ENCODE measurements at places on chromosomes 11 and 22.

GRCh38 chr22:37021710-37022482, 2.4 kb downstream of the MPST start:
- peak; percentile 56 for DNase-seq

DNA sequence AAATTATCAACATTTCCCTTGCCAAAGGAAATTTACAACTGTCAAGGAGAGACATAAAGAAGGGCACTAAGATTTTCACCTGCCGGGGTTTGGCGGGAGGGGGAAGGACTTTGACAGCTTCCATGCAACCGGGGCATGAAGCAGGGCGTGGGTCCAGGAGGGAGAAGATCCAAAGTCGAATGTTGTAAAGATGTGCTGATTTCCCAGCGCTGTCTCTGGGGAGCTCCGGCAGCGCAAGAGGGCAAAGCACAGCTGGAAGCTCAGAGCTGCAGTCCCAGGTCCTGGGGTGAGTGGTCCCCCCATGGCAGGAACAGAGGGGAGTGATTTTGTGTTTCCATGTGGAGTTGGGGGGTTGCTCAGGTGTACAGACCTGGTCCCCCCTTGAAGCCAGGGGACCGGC, at the start of gene MS4A10:
Gene MS4A10 (plus strand): TSS at position 198 of the 400 bp plus-strand sequence. CDS start 5,003 bp downstream, outside the sequence.
- no peak for DNase-seq

DNA sequence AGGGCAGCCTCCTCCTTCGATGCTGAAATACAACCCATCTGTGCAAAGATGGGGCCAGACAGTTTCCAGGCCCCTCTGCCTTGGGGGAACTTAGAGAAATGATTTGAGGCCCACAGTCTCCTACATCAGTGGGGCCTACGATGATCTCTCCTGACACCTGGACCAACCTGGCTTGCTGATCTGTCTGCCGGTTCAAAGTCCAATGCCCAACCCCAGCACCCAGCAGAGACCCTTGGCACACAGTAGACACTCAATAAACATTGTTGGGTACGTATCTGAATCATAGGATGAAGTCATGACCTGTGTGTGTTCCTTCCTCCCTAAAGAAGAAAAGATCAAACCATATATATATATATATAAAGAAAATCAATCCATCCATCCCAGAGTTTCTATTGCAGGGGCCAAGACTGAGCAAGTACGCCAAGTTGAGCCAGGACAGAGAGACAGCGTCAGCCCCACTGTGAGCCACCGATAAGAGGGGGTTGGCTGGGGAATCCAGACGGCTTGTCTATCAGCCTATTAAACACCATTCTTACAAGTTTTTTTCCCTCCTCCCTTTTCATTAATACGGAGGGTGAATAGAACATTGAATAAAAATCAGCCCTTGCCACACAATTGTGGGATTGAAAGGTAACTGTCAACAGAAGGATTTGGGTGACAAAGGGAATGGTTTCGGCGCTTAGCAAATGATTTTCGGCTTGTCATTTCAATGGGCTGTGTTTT, 244.1 kb downstream of the MN1 start:
- no peak for DNase-seq

GRCh38 chr11:84437071-84437980, 1151.2 kb upstream of the CCDC90B start:
- peak; percentile 52 for DNase-seq

GRCh38 chr11:59222464-59223060, 9.8 kb upstream of the MPEG1 start:
- DNase-seq = no peak

DNA sequence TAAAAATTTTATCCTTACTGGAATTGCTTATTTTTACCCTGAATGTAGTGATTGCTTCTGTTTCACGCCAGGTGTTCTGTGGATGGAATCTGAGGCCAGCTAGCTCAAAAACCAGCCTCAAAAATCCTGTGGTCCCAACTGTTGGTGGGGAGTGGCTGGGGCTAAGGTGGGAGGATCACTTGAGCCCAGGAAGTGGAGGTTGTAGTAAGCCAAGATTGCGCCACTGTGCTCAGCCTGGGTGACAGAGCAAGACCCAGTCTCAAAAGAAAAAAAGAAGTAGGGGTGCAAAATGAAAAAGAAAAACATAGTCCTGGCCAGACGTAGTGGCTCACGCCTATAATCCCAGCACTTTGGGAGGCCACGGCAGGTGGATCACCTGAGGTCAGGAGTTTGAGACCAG, 27.0 kb upstream of the SLC5A1 start:
- no peak for DNase-seq

DNA sequence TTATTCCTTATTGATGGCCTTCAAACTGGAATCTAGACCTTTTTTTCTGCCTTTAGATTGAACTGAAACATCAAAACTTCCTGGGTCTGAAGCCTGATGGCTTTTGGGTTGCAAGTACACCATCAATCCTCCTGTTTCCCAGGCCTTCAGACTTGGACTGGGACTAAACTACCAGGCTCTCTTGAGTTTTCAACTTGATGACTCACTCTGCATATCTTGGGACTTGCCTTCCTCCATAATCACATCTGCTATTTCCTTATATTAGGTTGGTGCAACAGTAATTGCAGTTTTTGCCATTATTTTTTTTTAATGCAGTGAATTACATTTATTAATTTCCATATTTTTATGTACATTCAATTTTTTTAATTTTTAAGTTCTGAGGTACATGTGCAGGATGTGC, 7.0 kb downstream of the OR51B5 start:
- DNase-seq = no peak

GRCh38 chr11:32597921-32598320, 14.3 kb downstream of the EIF3M start:
- no peak for DNase-seq

DNA sequence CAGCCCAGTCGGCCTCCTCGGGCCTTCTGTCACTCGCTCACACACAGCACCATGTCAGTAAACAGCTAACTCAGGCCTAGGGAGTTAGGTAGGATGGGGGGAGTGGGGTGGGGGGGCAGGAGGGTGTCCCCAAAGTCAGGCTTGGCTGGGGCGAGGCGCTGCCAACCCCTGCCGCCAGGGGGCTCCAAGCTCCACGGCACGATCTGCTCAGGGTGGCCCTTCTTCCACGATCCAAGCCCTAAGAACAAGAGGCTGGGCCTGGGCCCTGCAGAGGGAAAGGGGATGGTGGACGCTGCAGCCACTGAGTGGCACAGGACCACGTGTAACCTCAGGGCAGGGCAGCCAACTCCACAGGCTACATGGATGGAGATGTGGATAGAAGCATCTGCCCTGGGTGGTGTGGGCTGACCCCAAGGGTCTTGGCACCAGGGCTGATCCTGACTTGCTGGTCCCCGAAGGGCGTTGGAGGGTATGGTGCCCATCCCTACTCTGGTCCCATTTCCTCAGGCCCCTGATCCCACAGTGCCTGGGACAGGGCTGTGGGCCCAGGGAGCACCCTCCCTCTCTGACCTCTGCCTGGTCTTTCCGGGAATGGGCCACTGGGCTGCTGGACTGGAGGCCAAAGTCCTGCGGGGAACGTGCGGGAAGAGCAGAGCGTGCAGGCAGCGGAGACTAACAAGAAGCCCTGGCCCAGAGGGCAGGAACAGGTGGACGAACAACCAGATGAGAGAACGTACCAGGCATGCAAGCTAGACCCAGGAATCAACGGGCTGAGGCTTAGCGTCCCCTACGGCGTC, 29.1 kb upstream of the TXNRD2 start:
- peak; percentile 85 for DNase-seq

GRCh38 chr11:100910808-100911207, 218.8 kb downstream of the PGR start:
- no peak for DNase-seq

DNA sequence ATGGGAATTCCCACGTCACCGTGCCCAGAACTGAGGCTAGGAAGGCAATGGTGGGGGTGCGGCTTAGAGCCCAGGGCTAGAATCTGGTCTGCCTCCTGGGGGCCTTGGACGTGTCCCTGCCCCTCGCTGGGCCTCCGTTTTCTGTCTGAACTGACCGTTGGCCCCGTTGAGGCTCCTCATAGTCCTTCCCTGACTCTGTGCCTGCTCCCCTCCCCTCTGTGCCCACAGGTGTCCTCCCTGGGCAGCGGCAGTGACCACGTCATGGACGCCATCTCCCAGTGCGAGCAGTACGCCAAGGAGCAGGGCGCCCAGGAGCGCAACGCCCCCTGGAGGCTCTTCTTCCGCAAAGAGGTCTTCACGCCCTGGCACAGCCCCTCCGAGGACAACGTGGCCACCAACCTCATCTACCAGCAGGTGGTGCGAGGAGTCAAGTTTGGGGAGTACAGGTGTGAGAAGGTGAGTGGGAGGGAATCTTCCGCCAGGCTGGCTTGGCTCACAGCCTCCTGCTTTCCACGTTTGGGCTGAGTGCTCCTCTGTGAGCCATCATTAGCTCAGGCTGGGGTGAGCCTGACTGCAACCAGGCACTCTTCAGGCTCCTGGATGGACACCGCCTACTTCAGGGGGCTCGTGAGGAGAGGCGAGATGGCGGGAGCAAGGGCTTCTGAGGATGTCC, 63.9 kb downstream of the MYO7A start:
- DNase-seq = peak; percentile 82

- DNase-seq = no peak
Observed at GRCh38 chr22:25645964-25646363, 81.5 kb downstream of the GRK3 start.

DNA sequence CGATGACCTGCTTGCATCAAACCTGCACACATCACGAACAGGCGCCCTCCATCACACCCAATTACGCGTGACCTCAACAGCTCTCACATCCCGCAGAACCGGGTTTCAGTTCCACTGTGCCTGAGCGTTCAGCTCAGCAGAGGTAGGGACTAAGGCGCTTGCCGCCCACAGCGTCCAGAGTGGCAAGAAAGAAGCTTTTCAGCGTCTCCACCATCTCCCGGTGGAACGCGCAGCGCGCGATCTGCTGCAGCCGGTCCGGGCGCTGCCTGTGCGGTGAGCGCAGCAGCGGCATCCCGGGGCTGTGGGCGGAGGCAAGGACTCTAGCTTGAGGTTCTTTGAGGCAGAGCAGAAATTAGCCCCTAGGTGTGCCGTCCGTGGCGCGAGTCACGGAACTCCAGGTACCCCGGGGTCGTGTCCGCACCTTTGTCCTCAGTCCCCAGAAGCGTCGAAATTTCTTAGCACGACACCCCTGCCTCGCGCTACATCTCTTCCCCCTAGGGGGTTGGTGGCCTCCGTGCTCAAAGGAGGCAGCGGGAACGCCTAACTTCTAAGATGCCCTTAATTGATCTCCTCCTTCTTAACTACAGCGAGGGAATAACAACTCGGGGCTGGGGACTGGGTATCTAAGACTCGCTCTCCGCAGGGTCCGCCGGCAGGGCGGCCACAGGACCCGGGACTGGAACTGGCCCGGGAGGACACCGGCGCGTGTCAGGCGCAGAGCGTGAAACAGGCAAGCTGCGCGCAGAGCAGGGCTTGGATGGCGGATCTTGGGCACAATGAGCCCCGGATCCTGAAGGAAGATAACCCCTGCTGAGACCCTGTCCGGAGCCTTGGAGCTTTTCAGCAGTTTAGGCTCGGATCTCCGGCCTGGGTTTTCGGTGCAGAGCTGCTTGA, 1.7 kb upstream of the CALCA start:
- DNase-seq = peak; percentile 61

DNA sequence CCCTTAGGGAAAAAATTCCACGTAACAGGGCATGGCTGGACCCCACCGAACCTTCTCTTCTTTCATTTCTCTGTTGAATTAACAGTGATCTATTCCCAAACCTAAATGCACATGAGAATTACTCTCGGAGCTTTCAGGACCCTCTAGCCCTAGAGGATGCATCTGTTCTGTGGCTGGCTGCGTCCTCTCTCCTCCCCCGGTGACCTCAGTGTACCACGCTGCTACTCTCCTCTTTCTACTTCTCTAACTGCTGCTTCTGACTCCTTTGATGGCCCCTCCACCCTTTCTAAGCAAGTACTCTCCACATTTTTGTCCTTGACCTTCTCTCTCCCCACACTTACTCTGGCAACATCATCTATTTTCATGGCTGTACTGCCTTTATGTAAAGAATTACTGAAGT, 12.1 kb upstream of the APOA1 start:
- no peak for DNase-seq

DNA sequence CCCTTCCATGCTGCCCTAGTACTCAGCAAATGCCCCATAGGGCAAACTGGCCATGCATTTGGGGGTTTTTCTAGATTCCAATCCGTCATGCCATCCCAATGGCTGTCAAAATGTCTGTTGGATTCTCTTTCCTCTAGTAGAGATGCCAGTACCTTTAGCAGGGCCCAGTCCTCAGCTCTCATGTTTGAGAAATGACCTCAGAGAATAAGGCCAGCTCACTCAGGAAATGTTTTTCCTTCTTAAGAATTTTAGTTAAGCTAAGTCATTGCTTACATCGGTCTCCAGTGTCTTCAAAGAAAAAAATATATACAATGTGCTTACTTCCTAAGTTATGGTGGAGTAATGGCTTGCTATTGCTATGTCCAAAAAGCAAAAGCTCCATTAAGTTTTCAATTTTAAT, 14.1 kb upstream of the ALKBH3 start:
- no peak for DNase-seq

- peak; percentile 54 for DNase-seq
Observed at GRCh38 chr11:119684361-119685110, 44.5 kb downstream of the NECTIN1 start.

DNA sequence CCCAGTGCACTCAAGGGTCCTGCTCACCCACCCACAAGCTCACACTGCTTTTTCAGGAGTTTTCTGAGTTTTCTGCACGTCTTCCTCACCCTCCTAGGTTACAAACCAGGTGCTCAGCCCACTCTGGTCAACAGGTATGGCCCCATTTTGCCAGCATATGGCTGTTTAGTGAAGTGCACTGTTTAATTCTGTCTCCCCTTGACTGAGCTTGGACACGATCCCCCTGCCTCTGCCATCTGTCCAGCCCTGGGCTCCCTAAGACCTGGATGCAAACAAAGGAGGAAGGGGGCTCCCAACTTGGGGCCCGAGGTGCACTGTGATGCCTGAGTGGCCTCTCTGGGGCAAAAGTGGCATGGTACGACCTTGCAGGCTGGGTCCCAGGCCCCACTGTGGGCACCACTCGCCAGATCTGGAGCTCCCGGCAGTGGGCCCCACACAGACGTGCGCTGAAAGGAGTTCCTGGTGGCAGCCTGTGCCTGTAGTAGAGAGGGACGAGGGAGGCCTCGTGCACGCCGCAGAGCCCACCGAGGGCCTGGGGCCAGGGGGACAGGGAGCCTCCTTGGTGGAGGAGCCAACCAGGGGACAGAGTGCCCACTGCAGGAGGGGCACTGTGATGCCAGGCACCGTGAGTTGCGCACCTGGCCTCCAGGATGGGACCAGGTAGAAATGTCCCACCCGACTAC, 37.3 kb upstream of the COMT start:
- DNase-seq = no peak

DNA sequence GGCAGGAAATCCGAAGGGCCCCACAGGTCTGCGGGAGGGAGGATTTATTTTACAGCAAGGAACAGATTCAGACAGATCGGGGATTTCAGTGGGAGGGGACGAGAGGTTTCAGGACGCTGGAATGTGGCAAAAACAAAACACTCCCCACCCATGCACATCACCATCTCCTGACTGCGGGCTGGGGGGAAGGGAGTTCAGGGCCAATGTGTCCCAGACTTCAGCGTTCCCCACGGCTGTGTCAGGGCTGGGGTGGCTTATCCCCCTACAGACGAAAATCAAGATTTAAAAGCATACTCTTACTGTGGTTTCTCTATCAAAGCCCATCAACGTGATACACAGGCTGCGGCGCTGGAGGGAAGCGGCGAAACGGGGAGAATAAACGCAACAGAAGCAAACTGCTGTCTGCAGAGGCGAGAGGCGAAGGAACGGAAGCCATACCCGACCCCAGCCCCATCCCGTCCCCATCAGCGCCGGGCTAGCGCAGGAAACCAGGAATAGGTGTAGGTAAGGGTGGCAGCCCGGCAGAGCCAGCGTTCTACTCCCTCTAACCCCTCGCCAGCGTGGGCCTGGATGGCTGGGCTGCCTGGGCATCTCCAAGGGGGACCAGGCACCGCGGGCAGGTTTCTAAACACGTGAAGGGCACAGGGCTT, 2.7 kb downstream of the TENM4 start:
- peak; percentile 40 for DNase-seq

Measured in nephron progenitor cell (in vitro differentiated cells).